K562 (cell line): ENCODE measurements at places on chromosomes 7 and 10.

DNA sequence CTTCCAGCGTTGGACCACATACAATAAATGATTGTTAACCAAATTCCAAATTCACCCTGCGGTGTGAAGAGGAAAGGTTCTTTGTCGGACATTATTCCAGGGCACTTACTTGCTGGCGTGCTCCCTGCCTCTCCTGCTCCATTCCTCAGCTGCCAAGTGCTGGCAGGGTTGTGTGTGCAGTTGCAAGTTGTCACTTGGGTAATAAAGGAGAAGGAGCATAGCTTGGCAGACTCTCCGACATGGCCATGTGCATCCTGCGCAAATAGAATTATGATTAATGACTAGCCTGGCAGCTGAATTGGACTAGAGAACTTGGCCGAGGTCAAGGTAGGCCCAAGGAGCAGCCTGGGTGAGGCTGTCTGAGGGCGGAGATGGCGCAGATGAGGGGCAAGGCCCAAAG is 92.3 kb upstream of the ELMO1 start:
- no peaks in the 10 kb centered on the region for H3K27me3 ChIP-seq
- no peaks in the 10 kb centered on the region for H3K36me3 ChIP-seq
- no peak overlapping the region for H3K27ac ChIP-seq
- H3K4me1 ChIP-seq = no peaks in the 10 kb centered on the region
- no peak overlapping the region for H3K4me3 ChIP-seq

GRCh38 chr10:129402459-129402858 is 64.6 kb upstream of the MGMT start:
- H3K27ac ChIP-seq = no peak overlapping the region
- no peaks in the 10 kb centered on the region for H3K27me3 ChIP-seq
- H3K4me3 ChIP-seq = no peak overlapping the region
- no peaks in the 10 kb centered on the region for H3K36me3 ChIP-seq
- no peaks in the 10 kb centered on the region for H3K4me1 ChIP-seq

DNA sequence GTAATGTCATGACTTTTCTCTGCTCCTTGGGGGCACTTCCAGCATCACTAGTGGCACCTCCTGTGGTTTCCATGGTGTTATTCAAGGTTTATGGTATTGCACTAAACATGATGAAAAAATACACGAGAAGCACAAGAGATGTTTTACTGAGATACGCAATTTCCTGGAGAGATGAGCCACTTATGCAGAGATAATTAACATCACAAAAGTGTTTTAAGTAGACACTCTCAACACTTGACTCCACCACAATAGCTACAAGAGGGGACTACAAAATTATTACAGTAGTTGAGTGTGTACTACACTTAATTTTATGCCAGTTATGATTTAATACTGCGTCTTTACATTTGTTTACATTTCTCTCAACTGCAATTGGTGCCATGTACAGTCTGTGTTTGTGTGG is 906.7 kb downstream of the DNAJB9 start:
- no peaks in the 10 kb centered on the region for H3K36me3 ChIP-seq
- H3K27me3 ChIP-seq = no peaks in the 10 kb centered on the region
- H3K4me1 ChIP-seq = no peaks in the 10 kb centered on the region
- DNase-seq = no peak
- H3K27ac ChIP-seq = no peak overlapping the region

- no peaks in the 10 kb centered on the region for H3K36me3 ChIP-seq
- H3K4me3 ChIP-seq = no peak overlapping the region
- H3K27me3 ChIP-seq = no peaks in the 10 kb centered on the region; the same call in 2 of the 3 replicates
- peaks cover 55% of the 10 kb centered on the region for H3K4me1 ChIP-seq
- DNase-seq = no peak
Observed at GRCh38 chr10:3806603-3807002, 21.6 kb upstream of the KLF6 start.

DNA sequence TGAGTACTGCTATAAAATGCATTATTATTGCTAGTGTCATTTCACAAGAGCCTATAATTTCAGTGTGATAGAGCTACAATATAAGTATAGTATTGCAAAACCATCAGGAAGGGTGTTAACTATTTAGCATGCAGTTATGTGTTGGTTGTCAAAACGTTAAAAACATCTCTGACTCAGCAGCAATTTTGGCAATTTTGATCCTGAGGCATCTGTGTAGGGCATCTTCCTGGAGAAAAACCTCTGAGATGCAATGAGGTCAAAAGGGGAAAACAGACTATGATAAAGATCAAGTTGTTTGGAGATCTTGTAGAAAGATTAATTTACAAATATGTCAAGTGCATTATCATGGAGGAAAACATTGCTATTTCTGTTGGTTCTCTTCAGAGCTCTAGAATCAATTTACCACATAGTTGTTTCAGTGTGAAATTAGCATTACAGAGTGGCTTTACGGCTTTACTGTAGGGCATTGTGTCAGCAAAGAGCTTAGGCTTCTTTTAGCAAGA is 5.3 kb downstream of the CFTR start:
- no peak for DNase-seq
- no peaks in the 10 kb centered on the region for H3K4me1 ChIP-seq
- peaks cover under 1% of the 10 kb centered on the region; the same call in 1 of the 2 replicates for H3K27me3 ChIP-seq
- H3K36me3 ChIP-seq = no peaks in the 10 kb centered on the region

- H3K27me3 ChIP-seq = peaks cover 13% of the 10 kb centered on the region
- no peak for DNase-seq
- H3K36me3 ChIP-seq = no peaks in the 10 kb centered on the region
- peaks cover 4% of the 10 kb centered on the region; the same call in 1 of the 2 replicates for H3K4me1 ChIP-seq
- no peak overlapping the region for H3K4me3 ChIP-seq
Observed at GRCh38 chr10:33032654-33033151, 74.7 kb upstream of the ITGB1 start.
